ENCODE measurements at places on chromosomes 2 and 18.

GRCh38 chr18:49669403-49669802 is 107.5 kb downstream of the LIPG start:
- DNase-seq: no peak

DNA sequence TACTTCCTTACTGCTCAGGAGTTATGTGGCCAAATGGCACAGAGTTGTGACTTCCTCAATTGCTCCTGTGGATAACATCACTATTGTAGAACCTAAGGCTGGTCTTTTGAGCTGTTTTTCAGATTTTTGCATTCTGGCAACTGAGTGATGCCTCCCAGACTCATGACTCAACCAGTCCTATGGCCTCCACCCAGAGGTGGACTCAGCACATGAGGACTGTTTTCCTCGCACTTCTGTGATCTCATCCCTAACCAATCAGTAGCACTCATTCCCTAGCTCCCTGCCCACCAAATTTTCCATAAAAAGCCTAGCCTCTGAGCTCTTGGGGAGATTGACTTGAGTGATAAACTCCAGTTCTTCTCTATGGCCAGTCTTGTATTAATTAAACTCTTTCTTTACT is 407.9 kb upstream of the TNP1 start:
- no peak for DNase-seq

DNA sequence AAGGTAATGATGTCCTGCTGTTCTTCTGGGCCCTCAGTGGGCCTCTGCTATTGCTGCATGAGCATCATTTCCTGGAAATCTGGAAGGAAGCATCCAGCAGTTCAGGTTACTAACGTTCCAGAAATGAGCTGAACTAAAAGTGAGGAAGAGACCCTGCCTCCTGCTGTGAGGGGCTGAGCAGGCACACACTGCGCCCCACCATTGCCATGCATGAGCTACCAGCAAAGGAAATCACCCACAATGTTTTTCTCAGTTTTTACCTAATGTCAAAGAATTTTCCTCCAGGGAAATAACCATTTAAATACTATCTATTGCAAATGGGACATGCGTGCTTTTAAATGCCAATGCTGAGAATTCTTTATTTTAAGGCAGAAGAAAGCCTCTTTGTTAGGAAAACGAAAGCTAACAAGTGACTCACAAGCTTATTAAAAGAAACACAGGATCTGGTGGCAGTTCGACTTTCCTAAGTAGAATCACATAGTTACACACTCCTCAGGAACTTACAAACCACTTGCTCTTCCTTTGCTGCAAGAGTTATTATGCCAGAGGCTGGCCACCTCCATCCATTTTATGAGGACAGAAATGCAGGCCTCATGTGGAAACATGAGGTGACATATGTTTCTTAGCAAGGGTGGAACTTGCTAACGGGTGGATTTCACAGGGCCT is 152.6 kb upstream of the TTC39C start:
- no peak for DNase-seq

DNA sequence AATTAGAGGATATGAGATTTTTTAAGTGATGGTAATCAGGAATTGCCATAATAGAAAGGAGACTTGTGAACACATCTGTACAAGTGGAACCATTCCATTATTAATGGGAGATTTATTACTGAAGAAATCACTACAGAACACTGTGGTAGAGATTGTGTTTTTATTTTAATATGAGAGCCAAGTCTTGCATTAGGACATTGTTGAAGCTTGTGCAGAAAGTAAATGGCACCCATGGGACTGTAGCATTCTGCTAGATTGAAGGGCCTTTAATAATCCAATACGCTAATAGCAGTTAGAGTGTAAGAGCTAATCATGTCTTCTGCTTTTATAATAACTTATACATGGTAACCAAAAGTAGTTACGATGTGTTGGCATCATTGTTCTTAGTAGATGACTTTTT is 83.6 kb downstream of the VRK2 start:
- no peak for DNase-seq

DNA sequence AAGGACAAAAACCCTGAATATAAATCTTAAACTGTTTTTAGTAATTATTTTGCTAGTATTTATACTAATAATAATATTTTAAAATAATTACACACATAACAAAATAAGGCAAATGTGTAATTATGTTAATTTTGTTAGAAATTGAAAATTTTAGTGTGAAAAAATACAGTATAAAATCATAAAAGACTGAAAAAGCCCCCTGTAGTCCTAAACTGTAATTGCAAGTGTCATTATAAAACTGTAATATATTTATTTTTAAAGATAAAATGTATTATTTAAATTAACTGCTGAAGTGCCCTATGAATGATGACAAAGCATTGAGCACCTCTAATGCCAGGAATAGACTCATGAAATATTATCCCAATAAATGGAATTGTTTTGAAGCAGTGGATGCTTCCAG is 1117.7 kb downstream of the CBLN2 start:
- no peak for DNase-seq

DNA sequence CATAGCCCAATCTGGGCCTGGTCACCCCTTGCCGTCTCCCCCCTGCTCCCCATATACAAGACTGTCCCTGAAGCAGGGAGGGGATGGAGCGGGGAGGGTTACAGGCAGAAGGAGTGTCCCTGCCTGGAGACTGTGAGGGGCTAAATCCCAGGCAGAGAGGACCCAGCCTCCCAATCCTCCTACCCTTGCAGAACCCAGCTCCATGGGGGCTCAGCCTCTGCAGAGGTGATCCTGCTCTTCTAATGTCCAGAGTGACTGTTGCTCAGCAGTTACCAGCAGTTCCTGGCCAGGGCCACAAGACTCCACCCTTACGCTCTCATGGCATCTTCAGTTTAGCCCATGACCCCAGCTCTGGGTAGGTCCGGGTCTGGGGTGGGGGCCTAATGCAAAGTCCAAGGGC is 58.1 kb downstream of the COA5 start:
- DNase-seq: no peak

GRCh38 chr18:3186678-3187658 is 32.8 kb downstream of the MYOM1 start:
- DNase-seq: no peak

DNA sequence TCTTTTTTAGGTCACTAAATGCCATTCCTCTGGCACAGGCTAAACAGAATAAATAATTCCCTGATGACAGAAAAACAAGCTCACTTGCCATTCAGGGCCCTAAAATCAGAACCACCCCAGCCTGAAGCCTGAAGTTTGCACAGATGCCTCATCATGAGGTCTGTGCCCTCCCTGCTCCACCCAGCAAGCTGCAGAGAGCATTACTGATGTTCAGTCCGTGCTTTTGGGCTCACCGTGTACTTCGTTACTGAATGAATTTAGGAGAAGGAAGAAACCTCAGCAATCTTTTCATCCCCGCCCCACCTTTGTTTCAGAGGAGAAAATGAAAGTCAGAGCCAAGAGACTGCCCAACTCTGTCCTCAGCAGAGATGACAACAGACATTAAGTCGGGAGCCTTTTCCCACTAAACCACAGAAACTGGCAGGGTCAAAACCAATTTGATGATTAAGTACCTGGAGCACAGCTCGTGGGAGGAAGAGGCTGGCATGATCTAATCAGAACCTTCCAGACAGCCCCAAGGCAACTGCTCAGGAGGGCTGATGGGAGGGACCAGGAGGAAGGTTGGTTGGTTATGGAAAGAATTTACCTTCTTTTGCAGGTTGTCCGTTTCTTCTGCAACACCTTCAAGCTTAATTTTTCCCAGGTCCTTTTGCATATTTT is 122.7 kb downstream of the LAMA1 start:
- DNase-seq: no peak

DNA sequence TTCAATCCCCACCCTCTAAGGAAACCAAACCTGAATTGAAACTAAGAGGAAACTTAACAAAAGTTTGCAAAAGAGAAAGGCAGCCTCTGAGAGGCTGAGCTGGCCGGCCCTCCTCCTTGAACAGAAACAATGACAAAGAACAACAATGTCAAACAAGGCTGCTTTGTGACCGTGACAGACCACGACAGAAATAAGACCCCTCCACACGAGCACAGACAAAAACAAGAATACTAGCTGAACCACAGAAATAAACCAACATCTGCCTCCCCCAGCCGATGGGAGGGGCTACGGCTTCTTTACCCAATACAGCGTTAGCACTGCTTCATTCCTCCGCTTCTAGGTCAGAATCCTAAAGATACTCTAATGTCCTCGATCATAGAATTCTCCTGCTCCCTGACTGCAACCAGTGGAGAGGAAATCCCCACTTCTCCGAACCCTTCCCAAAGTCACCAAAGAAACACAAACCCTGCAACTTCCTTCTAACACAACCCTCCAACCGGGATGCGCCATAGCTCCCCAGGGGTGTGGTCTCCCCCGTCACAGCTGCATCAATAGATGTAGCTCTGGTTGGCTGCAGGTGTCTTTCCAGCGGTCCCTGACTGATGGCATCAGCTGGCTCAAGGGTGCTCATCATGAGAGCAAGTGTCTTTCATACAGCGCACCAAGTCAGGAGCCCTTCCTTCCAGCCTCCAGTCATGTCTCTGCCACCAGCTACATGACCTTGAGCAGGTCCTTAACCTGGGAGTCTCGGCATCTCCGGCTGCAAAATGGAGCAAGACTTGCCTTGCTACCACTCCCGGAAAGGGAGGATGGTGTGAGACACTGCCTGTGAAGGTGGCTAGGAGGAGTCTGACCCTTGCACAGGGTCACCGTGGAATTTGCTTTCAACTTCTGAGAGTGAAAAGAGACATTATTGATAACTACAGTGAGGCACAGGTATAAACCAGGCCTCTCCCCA is 198.6 kb downstream of the HAUS1 start:
- no peak for DNase-seq

- no peak for DNase-seq
Measured at GRCh38 chr18:74856928-74857327, 259.3 kb downstream of the ZNF407 start.

DNA sequence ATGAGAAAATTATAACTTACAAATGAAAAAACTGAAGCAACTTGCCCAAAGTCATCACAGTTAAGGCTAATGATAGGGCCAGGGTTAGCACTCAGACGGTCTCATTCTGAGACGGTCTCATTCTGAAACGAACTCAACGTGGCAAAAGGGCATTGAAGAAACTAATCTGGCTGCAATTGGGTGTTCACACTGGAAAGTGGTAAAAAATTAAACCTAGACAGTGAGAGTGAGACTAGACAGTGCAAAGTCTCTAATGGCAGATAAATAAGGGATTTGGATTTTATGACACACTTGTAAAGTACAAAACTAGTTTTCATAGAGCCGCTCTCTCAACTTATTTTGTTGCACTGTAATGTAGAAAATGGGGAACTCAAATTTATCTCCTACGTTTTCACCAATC is 9.2 kb downstream of the LRPPRC start:
- DNase-seq: no peak

DNA sequence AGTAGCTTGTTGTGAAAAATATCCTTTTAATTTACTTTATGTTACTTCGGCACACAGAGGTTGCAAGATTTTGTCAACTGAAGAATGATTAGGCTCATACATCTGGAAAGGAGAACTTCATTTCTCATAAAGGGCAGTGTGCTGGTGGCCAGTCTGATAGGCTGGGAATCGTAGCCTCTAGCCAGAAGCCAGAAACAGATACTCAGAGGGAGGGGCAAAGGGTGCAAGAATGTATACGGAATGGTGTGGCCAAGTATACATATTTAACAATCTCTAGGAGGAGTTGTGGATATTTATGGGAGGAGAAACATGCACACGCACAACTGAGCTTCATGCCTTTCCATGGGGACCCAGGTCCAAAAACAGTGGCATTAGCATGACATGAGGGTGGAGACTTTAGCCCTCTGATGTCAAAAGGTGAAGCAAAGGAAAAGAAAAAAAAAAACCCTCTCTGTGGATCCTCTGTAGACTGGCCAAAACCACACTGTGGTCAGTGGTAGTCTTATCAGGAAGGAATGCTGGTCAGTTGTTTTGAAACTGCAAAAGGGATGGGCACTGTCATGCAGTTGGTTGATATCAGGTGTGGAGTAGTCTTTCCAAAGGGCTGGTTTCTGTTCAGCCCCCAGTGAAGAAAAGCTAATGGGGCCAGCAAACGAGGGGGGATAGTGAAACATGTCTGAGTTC is 34.9 kb upstream of the APCDD1 start:
- no peak for DNase-seq

GRCh38 chr18:52288403-52289004 is 51.5 kb upstream of the DCC start:
- DNase-seq: peak; percentile 14

GRCh38 chr2:219572237-219573001 is at the start of gene INHA:
Gene INHA, plus strand, starts transcription at chr2:219572310. Its CDS starts 65 bp downstream, at chr2:219572375.
- no peak for DNase-seq

- DNase-seq: no peak
Measured at GRCh38 chr2:36530178-36530982, 67.6 kb downstream of the FEZ2 start.

GRCh38 chr2:241364781-241365180 is 8.7 kb downstream of the FARP2 start:
- no peak for DNase-seq
